ENCODE measurements at places on chromosomes 3 and 15.
A peak's percentile ranks its signal among the peaks of the same experiment; 100 is the strongest.

DNA sequence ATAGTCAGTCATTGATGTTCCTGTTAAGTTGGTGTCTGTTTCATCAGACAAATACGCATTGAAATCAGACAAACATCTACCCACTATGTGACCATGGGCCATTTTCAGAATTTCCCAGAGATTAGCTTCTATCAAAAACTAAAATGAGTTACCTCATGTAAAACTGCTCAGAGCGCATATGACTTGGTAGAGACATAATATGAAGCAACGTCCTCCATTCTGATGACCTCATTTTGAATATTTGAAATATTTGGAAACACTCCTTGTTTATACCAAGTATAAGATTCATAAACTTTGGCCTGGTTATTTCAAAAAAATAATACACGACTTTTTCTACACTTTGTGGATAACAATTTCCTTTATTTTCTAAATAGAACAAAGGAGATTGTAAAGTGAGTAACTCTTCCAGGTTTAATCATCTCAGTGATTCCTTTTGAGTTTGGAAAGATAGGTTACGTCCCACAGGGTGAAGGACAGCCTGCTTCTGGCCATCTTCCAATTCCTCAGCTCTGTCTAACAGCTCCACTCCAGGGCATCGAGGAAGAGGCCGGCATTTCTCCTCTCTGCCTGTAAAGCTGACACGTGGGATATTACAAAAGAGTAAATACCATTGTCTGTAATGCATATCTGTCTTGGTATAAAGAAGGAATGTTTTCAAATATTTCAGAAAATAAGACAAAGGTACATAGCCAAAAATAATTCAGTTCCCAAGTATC is 122.6 kb downstream of the CADM2 start:
- DNase-seq = peak; percentile 5

- no peak for DNase-seq
These were observed 285.0 kb downstream of the CLSTN2 start for GRCh38 chr3:140219923-140220452.

DNA sequence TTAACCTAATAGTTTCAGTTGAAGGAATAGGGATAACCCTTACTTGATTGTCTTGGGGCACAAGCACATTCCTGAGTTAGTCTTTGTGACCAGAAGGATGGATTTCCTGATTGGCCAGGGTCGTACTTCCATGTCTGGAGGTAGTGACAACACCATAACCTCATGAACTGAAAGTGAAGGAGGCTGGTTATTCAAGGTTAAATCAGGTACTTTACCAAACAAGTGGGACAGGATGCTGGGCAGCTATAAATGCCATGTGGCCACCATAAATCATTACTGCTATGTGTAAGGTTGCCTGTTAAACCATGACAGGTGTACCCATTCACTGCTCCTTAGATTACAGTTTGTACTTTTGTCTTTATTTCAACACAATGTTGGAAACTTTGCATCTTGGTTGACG is 128.3 kb upstream of the SAMMSON start:
- DNase-seq = no peak

DNA sequence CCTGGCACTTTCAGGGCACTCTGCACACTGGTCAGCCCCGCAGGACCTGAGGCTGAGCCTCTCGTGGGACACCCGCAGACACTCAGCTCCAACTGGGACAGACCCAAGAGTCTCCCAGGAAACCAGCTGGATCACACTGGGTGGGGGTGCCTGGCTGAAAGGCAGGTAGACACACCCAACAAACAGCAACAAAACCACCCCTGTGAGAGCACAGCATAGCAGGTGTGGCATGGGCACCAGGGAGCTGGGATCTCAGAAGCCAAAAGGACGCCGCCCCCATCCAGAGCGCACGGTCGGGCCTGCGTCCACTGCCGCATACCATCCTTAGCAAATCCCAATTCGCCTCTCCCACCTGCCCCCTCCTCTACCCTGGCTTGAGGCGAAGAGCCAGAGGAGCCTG is 154.2 kb upstream of the LINGO1 start:
- DNase-seq = no peak

DNA sequence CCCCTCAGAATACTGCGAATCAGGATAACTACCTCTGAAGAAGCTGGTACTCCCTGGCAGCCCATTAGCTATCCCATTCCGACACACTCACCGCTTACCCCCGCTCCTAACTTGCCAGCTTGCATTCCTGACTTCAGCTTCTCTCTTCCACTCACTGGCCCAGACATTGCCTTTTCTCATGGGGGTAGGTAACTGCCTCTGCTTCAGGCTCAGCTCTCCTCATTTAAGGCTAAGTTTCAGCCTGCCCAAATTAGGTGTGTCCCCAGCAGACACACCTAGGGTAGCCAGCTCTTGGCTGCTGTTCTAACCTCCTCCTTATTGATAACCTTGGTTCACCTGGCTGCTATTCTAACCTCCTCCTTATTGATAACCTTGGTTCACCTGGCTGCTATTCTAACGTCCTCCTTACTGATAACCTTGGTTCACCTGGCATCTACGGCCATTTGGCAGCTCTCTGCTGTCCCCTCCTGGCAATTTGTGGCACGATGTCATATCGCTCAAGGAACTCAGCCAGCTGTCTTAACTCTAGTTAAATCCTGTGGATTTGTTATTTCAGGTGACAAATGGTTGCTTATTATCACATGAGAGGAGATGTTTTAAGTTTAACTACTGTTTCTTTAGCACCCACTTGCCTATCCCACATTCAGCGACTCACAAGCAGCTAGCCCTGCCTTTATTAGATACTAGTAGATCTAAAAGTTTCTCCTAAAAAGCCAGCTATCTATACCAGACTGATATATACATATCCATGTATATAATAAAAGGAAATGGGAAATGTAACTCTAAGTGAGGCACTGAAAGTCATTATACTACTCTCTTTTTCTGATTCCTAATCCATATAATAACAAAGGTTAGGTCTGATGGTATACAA is 106.5 kb upstream of the ACP3 start:
- peak; percentile 41 for DNase-seq

DNA sequence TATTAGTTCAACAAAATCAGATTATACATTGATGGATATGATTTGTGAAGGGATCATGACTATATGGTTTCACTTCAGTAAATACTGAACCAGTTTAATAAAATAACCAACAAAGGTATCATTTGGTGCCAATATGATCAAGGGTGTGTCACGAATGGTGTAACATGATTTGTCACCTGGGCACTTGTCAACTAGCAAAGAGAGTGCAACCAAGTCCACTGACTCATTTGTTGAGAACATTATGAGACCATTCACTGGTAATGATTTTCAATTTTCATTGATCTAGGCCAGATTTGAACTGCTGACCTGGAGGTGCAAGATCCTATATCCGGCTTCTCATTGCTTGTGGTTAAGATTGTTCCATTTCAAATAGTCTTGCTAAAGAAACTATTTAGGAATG is 1037.9 kb downstream of the ROBO2 start:
- no peak for DNase-seq

DNA sequence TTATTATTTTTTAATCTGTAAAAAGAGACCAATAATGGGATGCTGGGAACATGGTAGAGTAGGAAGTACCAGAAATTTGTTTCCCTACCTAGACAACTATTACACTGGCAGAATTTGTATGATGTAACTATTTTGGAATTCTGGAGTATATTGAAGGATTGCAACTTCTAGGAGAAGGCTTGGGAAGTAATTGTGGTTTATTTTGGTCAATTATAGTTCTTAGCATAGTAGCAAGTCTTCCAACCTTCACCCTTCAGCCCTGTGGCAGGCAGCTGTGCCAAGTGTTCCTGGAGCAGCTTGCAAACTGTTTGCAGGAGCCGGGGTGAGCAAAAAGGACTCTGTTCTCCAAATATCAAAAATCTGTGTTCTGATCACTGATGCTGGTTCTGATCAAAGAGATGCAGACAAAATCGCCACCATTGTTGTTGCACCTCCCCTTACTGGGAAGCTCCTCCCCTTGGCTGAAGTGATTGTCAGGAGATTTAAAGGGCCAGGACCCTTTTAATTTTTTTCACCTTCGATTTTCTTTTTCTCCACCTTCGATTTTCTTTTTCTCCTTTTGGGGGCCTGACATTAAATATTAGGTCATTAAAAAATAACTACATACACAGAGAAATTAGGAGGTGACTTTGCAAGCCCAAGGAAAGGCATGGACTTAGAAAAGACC is 363.3 kb downstream of the SLC9A9 start:
- peak; percentile 46 for DNase-seq

DNA sequence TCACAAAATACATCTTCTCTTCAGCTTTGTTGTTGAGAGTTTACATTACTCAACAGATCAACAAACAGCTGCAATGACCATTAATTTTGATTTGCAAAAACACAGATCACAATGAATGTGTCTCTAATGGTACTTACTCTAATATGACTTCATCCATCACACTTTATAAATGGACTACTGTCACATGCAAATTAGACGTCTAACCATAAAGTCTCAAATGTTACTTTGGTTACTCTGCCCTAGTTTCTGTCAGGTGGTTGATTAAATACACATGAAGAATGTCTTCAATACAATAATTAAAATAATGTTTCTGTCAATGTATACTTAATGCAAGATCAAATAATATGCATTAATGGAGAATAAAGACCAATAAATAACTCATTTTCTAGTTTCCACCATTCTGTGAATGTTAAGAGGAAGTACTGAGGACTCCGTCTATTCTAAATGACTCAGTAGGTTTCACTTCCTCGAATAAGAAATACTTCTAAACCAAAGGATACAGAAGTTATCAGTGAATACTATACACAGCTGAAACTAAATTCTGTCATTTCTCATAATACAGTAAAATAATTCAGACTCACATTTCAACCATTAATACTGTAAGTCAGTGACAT is 145.8 kb downstream of the CBLB start:
- DNase-seq = no peak

GRCh38 chr15:101179341-101180153 is 72.3 kb downstream of the CHSY1 start:
- no peak for DNase-seq

DNA sequence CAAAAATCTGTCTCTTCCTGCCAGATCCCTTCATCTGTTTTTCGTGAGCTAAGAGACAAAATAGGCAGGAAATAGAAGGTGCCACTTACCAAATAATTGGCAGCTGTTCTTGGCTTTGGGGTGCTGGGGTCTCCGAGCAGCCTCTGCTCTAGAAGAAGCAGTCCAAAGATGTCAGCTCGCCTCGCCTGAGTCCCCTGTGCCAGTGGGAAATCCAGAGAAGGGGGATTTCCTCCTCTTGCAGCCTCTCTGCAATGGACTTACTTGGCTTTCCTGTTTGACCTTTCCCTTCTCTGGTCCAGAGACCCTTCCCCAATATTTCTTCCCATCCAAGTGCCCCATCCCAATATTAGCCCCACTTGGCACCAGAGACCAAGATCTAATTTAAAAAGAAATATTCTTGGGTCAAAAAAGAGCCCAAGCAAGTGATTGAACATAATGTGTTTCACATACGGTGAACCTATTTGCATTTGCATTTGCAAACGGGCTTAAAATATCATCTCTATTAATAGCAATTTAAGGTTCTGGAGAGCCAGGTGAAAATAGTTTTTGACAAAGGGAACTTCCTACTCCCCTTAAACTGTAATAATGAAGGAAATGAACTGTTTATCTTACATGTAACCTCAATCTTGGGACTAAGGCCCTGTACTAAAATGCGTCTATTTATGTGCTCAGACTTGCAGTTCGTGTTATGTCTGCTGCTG is 23.2 kb downstream of the CD86 start:
- DNase-seq = no peak

GRCh38 chr15:40949756-40950207 is 3.5 kb upstream of the CHAC1 start:
- no peak for DNase-seq

DNA sequence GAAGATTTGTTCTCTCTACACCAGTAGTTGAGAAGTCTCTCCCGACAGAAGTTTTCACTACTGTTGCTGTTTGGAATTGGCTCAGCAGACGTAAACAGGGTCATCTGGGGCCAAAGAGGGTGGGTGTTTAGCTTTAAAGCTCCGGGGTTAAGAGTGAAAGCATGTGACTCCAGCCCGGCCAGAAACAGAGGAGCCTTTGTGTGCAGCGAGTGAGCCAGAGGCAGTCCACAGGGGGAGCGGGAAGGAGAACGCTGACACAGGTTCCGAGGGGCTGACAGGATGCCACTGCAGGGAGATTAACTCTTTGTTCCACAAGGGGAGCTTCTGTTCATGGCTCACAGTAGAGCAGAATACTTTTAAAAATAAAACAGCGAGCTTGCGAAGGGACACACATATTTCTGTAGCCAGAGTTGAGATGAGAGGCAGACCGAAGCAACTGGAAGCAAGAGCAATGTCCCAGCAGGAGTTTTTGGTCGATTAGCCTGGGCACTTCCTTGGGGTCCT is 26.9 kb downstream of the BMF start:
- no peak for DNase-seq
